Body of pancreas (tissue), 4 donors: ENCODE measurements at places on chromosomes 3 and 15. TPM values are rescaled to one million over a fixed set of nuclear protein-coding genes. Genes with fewer than 3 reads are reported as not detected.

DNA sequence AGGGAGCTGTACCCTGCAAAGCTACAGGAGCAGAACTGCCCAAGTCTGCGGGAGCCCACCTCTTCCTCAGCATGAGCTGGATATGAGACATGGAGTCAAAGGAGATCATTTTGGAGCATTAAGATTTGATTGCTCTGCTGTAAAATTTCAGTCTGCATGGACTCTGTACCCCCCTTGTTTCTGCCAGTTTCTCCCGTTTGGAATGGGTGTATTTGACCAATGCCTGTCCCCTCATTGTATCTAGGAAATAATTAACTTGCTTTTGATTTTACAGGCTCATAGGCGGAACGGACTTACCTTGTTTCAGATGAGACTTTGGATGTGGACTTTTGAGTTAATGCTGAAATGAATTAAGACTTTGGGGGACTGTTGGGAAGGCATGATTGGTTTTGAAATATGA is 18.3 kb downstream of the RNF13 start:
- DNase-seq, result no peak
- no peaks in the 10 kb centered on the region for H3K36me3 ChIP-seq
- no peak overlapping the region for H3K27ac ChIP-seq
- H3K4me3 ChIP-seq, result no peak overlapping the region
- H3K27me3 ChIP-seq, result no peaks in the 10 kb centered on the region
- H3K4me1 ChIP-seq, result no peaks in the 10 kb centered on the region

- H3K27ac ChIP-seq, result peak overlapping the region; percentile 21
- no peaks in the 10 kb centered on the region for H3K27me3 ChIP-seq
- H3K36me3 ChIP-seq, result no peaks in the 10 kb centered on the region
- no peak for DNase-seq
- no peaks in the 10 kb centered on the region for H3K4me1 ChIP-seq
These were observed 20.1 kb upstream of the PLSCR5 start for GRCh38 chr3:146625186-146625775.

DNA sequence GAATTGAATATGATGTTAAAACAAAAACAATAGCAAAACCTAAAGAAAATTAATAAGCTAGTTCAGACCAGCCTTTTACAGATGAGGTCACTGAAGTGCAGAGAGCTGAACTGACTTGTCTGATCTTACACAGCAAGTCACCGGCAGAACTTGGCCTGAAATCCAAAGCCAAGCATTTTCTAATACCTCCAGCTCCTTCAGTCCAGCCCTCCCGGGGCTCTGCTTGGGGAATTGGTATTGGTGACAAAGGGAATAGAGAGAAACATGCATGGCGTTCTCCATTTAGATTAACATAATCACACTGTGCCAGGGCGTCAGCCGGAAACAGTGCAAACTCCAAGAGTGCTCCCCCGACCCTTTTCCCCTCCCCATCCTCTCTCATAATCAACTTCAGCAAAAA is 14.1 kb upstream of the ZSCAN2 start:
- no peak overlapping the region for H3K4me3 ChIP-seq
- no peaks in the 10 kb centered on the region for H3K36me3 ChIP-seq
- no peaks in the 10 kb centered on the region for H3K27me3 ChIP-seq
- DNase-seq, result no peak
- H3K27ac ChIP-seq, result no peak overlapping the region

Gene PLXNB1
- total RNA-seq, result 118 TPM

GRCh38 chr3:35565048-35565447 is 74.3 kb upstream of the ARPP21 start:
- H3K4me1 ChIP-seq, result no peaks in the 10 kb centered on the region
- H3K36me3 ChIP-seq, result no peaks in the 10 kb centered on the region
- no peak overlapping the region for H3K27ac ChIP-seq
- H3K27me3 ChIP-seq, result no peaks in the 10 kb centered on the region
- no peak for DNase-seq

Gene LSAMP
- total RNA-seq, result 1.6 TPM

Gene NANOGP8
- total RNA-seq, result not detected

GRCh38 chr3:67067251-67067650 is 69.1 kb downstream of the KBTBD8 start:
- H3K36me3 ChIP-seq, result no peaks in the 10 kb centered on the region
- no peak overlapping the region for H3K27ac ChIP-seq
- no peaks in the 10 kb centered on the region for H3K4me1 ChIP-seq

Gene FETUB
- not detected for total RNA-seq

DNA sequence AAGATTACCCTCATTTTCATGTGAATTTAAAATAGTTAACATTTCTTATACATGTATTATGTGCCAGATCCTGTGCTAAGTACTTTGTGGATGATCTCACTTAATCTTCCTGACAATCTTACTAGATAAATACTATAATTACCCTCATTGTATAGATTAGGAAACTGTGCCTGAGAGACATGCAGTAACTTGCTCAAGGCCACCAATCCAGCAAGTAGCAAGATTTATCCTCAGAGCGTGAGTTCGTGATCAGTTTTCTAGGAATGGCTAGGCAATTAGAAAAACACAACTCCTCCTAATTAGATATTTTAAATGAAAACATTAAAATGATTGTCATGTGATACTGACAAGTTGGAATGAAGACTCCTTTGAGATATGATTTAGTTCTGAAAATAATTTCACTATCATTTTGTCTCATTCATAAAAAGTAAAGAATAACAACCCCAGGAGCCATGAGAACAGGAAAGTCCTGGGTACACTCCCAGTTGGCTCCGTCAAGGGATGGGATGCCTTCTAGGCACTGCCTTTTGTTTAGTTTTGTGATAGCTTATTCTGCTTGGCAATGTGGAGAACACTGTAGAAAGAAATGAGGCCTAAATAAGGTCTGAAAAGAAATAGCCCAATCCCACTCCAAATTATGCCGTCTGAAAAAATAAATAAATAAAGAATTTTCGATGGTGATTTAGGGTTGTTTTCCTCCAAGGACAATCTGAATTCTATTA is 61.3 kb downstream of the FBN1 start:
- no peak for DNase-seq
- H3K27ac ChIP-seq, result no peak overlapping the region
- H3K4me3 ChIP-seq, result no peak overlapping the region
- no peaks in the 10 kb centered on the region for H3K4me1 ChIP-seq
- no peaks in the 10 kb centered on the region for H3K27me3 ChIP-seq
- H3K36me3 ChIP-seq, result no peaks in the 10 kb centered on the region

GRCh38 chr3:94301366-94301765 is 238.5 kb downstream of the NSUN3 start:
- no peak overlapping the region for H3K27ac ChIP-seq
- H3K27me3 ChIP-seq, result no peaks in the 10 kb centered on the region
- no peak overlapping the region for H3K4me3 ChIP-seq
- H3K36me3 ChIP-seq, result no peaks in the 10 kb centered on the region
- no peak for DNase-seq

DNA sequence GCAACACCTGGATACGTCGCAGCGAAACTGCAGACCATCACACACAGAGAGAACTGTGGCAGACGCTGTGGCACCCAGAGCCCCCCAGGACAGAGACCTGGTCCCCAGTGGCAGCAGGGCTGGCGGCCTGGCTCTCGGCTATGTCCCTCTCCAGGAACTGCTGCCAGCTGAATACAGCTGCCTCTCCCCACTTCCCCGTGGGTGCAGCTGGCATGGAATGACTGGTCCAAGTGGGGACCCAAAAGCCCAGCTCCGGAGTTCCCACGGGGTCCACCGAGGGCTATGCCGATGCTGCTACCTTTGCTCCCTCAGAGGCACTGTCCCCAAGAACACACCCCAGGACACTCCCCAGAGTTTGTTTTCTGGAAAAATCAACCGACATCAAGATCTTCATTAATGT is 67.8 kb upstream of the GATA2 start:
- H3K4me3 ChIP-seq, result no peak overlapping the region
- no peak overlapping the region for H3K27ac ChIP-seq
- DNase-seq, result no peak
- H3K27me3 ChIP-seq, result no peaks in the 10 kb centered on the region

- H3K27ac ChIP-seq, result no peak overlapping the region
- H3K4me3 ChIP-seq, result no peak overlapping the region
- H3K36me3 ChIP-seq, result no peaks in the 10 kb centered on the region
- no peaks in the 10 kb centered on the region for H3K27me3 ChIP-seq
These were observed 57.3 kb upstream of the PPP2R3A start for GRCh38 chr3:135908225-135908624.

DNA sequence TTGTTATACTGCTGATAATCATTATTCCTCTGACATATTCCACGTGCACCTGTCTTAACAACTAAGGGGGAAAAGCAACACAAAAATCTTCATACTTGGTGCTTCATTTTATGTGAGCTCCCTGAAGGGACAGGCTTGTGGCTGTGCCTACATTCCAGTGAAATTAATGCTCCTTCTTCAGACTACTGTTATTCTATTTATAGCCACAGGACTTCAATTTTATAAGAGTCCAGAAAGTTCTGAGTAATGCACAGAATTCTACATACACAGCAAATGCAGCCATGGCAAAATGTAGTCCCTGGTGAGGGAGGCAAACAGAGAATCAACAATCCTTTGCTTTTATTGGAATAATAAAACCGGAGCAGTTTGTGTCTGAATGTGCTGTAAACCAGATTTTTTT is 417.1 kb downstream of the RBMS3 start:
- no peak overlapping the region for H3K27ac ChIP-seq
- DNase-seq, result no peak

DNA sequence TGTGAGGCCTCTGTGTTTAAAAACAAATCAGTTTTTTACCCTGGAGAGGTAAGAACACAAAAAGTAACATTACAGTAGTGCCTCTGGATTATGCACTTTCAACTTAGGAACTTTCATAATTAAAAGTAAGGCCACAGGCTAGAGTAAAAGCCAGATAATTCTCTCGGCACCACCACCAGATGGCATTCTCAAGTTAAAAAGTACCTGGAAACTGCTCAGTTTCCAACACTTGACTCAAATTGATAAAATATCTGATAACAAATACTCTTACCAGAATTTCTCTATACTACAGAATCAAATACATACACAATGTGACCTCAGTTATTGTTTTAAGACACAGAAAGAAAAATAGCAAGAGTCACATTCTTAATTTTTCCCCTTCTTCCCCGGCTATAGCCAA is 19.9 kb downstream of the SPICE1 start:
- H3K27ac ChIP-seq, result no peak overlapping the region
- H3K4me3 ChIP-seq, result no peak overlapping the region
- peak; percentile 56 for DNase-seq
- H3K27me3 ChIP-seq, result no peaks in the 10 kb centered on the region

- H3K27ac ChIP-seq, result no peak overlapping the region
- H3K4me1 ChIP-seq, result no peaks in the 10 kb centered on the region
- H3K4me3 ChIP-seq, result no peak overlapping the region
- no peaks in the 10 kb centered on the region for H3K27me3 ChIP-seq
- DNase-seq, result no peak
These were observed 10.2 kb upstream of the GCSAM start for GRCh38 chr3:112143251-112143650.

DNA sequence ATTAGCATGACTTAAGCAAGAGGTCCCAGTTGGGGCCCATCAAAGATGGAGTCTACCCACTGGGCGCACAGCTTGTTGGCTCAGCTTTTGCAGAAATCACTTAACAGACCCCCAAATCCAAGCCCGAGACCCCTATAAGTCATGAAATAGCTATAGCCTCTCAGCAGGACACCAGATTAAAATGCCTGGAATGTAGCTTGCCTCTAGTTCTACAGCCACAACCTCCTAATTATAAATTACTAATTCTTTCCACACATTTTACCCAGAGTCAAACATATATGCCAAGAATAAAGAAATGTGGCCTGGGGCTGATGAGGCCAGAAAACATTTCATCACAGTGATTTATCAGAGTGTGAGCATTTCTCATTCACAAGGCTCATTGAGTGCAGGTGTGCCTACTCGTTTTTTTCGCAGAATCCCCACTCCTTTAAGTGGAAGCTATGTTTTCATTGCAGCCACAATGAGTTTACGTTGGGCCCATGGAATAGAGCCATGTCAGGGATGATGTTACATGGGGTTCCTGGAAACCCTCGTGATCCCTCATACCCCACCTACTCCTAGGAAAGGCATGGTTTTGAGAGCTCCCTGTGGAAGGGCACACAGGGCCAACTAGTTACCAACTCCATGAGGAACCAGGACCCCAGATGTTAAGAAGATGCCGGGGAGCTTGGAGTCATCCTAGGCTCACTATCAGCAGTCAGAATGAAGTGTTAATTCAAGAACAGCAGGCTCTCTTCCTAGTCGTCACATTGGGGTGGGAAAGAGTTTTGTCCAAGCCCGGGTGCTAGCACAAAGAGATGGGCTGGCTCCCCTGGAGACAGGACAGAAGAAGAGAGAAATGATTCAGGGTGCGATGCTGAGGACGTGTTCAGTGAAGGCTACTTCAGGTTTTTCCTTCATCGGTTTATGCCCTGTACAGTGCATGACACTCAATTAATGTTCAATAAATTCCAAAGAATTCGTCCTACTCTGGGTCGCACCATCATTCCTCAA is 90.2 kb upstream of the ABHD17C start:
- H3K4me1 ChIP-seq, result peaks cover 12% of the 10 kb centered on the region
- no peak overlapping the region for H3K4me3 ChIP-seq
- no peaks in the 10 kb centered on the region for H3K36me3 ChIP-seq
- no peaks in the 10 kb centered on the region for H3K27me3 ChIP-seq

DNA sequence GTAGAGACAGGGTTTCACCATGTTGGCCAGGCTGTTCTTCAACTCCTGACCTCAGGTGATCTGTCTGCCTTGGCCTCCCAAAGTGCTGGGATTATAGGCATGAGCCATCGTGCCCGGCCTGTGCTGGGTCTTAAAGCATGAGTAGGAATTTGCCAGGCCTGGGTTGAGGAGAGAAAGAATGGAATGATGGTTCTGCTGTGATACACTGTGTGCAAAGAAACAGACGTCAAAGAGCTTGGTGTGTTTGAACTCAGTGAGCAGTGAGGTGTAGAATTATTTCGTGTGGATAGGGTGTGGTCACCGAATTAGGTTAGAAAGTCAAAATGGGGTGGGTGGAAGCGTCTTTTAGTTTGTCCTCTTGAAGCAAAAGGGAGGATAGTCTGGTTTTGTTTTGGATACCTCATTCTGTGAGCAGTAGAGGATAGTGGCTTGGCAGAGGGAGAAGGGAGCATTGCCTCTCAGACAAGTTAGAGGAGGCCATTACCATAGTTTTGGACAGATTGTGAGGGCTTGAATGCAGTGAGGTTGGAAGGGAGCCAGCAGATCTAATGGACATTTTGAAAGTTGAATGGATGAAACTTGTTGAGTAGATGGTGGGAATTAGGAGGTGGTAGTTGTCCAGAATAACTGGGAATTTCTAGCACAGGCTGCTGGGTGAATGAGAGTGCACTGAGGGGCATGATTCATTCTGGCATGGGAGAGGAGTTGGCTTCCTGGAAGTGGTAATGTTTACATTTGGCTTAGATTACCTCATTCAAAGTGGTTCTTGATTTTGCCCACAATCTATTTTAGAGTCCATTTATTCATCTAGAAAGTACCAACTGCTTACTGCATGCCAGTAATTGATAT is 27.2 kb downstream of the AKAP13 start:
- no peaks in the 10 kb centered on the region for H3K27me3 ChIP-seq
- peak overlapping the region; percentile 61 for H3K27ac ChIP-seq
- H3K4me3 ChIP-seq, result no peak overlapping the region

Gene WDR93
- 0.66 TPM for total RNA-seq

- H3K27me3 ChIP-seq, result no peaks in the 10 kb centered on the region
- H3K4me1 ChIP-seq, result no peaks in the 10 kb centered on the region
- no peaks in the 10 kb centered on the region for H3K36me3 ChIP-seq
- no peak overlapping the region for H3K4me3 ChIP-seq
- no peak for DNase-seq
These were observed 49.8 kb downstream of the PPCDC start for GRCh38 chr15:75073197-75073596.

GRCh38 chr3:111763001-111763471 is 96.0 kb upstream of the PHLDB2 start:
- peaks cover 19% of the 10 kb centered on the region for H3K4me1 ChIP-seq
- H3K27ac ChIP-seq, result peak overlapping the region; percentile 31
- no peaks in the 10 kb centered on the region for H3K36me3 ChIP-seq
- no peaks in the 10 kb centered on the region for H3K27me3 ChIP-seq
- no peak for DNase-seq
- H3K4me3 ChIP-seq, result no peak overlapping the region

Gene BUB1B
- not detected for total RNA-seq

Gene MOBP
- total RNA-seq, result not detected
